ENCODE measurements at places on chromosomes 11 and 22.

DNA sequence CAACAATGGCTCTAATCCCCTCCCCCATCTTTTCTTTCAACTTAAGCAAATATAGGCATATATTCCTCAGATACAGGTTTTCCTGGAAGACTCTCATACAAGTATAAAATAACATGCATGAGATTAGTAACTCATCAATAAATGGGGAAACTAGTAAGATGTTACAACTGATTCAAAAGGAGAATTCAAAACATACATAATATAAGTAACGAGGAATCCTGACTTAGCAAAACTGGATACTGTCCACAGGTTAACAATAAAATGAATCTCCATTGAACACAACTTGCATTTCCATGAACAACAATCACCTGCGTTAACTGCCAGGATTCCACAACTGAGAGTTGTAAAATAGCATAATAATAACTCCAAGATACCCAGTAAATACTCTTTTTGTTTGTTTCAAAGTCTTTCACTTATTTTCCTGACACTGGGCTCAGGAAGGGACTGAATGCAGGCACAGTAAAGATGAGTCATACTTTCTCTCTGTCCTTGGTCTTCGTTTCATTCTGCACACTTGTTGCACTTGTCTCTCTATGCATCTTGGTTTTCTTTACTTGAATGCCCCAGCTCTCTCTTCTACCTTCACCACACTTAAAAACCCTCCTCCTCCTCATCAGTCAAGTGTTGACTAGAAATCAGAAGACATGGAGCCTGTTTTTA, 8.1 kb downstream of the APIP start:
- DNase-seq, result no peak

- no peak for DNase-seq
These were observed at the start of gene PDGFB for GRCh38 chr22:39244496-39245129. Gene PDGFB, minus strand, starts transcription at chr22:39244982. Its CDS starts 1,019 bp downstream, at chr22:39243963.

DNA sequence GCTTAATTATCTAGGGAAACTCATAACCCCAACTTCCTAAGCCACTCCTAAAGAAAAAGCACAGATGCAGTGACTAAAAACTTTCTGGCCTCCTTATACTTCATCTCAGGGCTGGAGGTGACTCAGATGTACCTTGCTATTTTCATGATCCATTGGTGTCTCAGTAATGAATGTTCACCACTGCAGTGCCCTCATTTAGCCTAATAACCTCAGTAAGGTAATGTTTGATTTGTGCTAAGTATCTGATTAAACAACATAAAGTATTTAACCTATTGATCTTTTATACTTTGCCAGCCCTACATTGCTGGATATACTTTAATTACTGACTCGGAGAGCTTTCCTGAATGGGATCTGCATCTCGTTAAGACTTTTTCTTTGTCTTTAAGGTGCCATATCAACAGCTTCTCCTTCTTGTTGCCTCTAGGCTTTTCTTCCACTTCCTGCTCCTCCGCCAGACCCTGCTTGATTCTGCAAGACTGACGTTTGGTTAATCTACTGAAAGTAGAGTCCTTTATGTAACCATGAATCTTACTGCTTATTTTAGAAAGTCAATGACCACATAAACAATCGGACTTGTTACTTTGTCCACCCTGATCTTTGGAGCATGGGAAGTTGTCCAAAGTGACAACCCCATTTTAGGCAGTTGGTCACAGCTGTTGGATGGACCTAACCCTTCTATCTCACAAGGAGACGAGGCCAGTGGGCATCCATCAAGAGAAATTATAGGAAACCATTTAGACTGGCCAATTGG, 303.0 kb downstream of the ST3GAL4 start:
- no peak for DNase-seq

DNA sequence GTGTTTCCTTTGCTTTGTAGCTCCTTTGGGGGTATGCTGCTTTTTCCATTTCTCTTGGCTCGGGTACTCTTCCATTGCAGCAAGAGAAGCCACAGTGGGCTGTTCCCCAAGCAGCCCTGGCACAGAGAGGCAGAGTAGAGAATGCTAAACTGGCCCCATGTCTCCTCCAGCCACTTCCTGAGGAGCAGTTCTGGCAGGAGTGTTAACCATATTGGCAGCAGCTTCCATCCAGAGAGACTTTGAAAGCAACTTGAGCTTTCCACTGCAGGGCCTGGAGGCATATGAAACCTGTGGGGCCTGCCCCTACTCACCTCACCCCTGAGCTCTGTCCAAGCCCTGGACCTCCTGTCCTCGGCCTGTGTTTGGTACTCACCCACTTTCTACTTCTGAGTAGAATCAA, 61.8 kb downstream of the ALX4 start:
- no peak for DNase-seq

GRCh38 chr11:73461964-73462363, 85.8 kb downstream of the RELT start:
- no peak for DNase-seq

- no peak for DNase-seq
These were observed 59.6 kb upstream of the THY1 start for GRCh38 chr11:119482521-119483011.

GRCh38 chr11:126122863-126123262, 60.2 kb upstream of the CDON start:
- no peak for DNase-seq

DNA sequence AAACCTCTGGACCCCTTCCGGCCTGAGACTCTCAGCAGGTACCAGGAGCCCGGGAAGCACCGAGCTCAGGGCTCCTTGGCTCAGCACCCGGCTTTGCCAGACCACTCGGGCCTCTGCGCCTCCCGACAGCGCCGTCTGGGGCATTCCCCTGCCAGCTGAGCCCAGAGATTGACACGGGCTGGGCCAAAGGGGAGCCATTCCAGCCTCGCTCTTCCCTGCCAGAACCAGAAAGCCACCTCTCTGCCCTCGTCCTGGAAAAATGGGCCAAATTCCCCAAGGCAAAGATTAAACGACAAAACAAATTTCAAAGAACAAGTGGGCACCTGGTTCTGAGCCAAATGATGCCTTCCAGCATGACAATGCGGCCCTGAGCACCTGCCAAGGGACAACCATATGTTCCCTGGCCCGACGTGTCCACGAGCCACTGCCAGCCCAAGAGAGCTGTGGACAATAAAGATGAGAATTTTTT, 59.3 kb downstream of the CELSR1 start:
- no peak for DNase-seq

DNA sequence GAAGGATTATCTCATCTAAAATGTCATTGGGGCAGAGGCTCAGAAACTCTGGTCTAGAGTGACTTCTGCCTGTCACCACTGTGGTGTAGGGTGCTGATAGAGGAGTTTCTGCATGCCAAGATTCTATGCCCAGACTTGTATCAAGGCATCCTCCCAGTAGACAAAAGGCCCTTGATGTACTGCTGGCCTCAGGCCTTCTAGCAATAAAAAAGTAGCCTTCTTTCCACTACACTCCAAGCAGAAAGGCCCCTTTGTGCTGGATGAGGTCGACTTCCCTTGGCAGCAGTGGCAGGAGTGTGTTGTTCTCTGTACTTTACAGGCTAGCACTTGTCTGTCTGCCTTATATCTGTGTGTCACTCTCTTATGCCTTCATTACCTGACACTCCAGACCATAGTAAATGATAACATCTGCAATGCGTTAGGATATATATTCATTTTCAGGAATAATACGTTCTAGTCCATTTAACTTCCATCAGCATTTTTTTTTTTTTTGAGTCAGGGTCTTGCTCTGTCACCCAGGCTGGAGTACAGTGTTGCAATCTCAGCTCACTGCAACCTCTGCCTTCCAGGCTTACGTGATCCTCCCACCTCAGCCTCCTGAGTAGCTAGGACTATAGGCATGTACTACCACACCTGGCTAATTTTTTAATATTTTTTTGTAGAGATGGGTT, 49.5 kb upstream of the RRM1 start:
- DNase-seq, result no peak

GRCh38 chr11:132115454-132115853, 745.0 kb downstream of the NTM start:
- DNase-seq, result no peak
